ENCODE measurements at places on chromosomes 16 and 17. TPM values are rescaled to one million over a fixed set of nuclear protein-coding genes. Genes with fewer than 3 reads are reported as not detected.

Gene TRPV3
- total RNA-seq = 0.37 TPM

Gene DLG4
- 9.4 TPM for total RNA-seq

Gene KRTAP1-1
- not detected for total RNA-seq

Gene COL1A1
- total RNA-seq = 8.3 TPM

Gene LGALS9B
- not detected for total RNA-seq

Gene DDX42
- total RNA-seq = 83.1 TPM

Gene SCIMP
- not detected for total RNA-seq

Gene SEPTIN12
- total RNA-seq = not detected

Gene FBXL16
- 2.6 TPM for total RNA-seq

Gene MT1E
- total RNA-seq = not detected

Measured in A549 treated with CpdA at 1 μM for 4 hours (cell line).